ENCODE measurements at places on chromosomes 7 and 10.

GRCh38 chr10:60816628-60817397, 38.5 kb downstream of the CDK1 start:
- no peaks in the 10 kb centered on the region for H3K27me3 ChIP-seq
- H3K4me1 ChIP-seq, result peaks cover 4% of the 10 kb centered on the region
- H3K4me3 ChIP-seq, result peak overlapping the region; percentile 13
- H3K36me3 ChIP-seq, result no peaks in the 10 kb centered on the region
- no peak for DNase-seq
- peak overlapping the region; percentile 33 for H3K27ac ChIP-seq

- peaks cover 24% of the 10 kb centered on the region for H3K4me1 ChIP-seq
- no peaks in the 10 kb centered on the region for H3K27me3 ChIP-seq
- H3K4me3 ChIP-seq, result no peak overlapping the region
- DNase-seq, result no peak
These were observed 113.9 kb downstream of the CYTH3 start for GRCh38 chr7:6158424-6159096.

GRCh38 chr10:120850911-120851865, at the start of gene WDR11:
TSS of gene WDR11 (plus strand) at chr10:120851362. CDS start at chr10:120851421, 59 bp downstream.
- peaks cover 11% of the 10 kb centered on the region for H3K4me1 ChIP-seq
- H3K4me3 ChIP-seq, result peak within 1 kb of the TSS; percentile 69
- no peaks in the 10 kb centered on the region for H3K27me3 ChIP-seq
- peak within 1 kb of the TSS; percentile 73 for H3K27ac ChIP-seq
- peak; percentile 92 for DNase-seq
- no peaks in the 10 kb centered on the region for H3K36me3 ChIP-seq

DNA sequence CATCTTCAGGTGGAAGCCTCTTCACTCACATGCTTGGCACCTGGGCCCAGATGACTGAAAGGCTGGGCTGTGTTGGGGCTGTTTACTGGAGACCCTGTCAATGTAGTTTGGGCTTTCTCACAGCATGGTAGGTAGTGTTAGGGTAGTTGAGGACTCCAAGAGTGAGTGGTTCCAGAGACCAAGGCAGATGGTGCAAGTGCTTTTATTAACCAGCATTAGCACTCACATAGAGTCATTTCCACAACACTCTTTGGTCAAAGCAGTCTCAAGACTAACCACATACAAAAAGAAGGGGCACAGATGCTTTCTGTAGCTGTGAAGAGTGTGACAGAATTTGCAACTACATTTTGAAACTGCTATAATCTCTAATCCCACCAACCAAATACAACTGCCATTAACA, 135.0 kb downstream of the RTKN2 start:
- H3K27ac ChIP-seq, result no peak overlapping the region
- H3K4me3 ChIP-seq, result no peak overlapping the region
- no peaks in the 10 kb centered on the region for H3K36me3 ChIP-seq
- DNase-seq, result no peak
- H3K4me1 ChIP-seq, result no peaks in the 10 kb centered on the region
- H3K27me3 ChIP-seq, result no peaks in the 10 kb centered on the region

GRCh38 chr7:123415625-123416024, 118.8 kb downstream of the IQUB start:
- no peak for DNase-seq
- no peaks in the 10 kb centered on the region for H3K4me1 ChIP-seq
- H3K4me3 ChIP-seq, result no peak overlapping the region
- no peaks in the 10 kb centered on the region for H3K27me3 ChIP-seq
- H3K36me3 ChIP-seq, result no peaks in the 10 kb centered on the region
- H3K27ac ChIP-seq, result no peak overlapping the region

GRCh38 chr7:86786376-86786775, 142.7 kb downstream of the GRM3 start:
- DNase-seq, result no peak
- no peak overlapping the region for H3K27ac ChIP-seq
- no peaks in the 10 kb centered on the region for H3K27me3 ChIP-seq
- no peaks in the 10 kb centered on the region for H3K4me1 ChIP-seq

- no peaks in the 10 kb centered on the region for H3K27me3 ChIP-seq
- H3K36me3 ChIP-seq, result no peaks in the 10 kb centered on the region
- H3K4me3 ChIP-seq, result no peak overlapping the region
- peaks cover 10% of the 10 kb centered on the region for H3K4me1 ChIP-seq
- no peak overlapping the region for H3K27ac ChIP-seq
These were observed 396.1 kb downstream of the TNS3 start for GRCh38 chr7:47185839-47186238.

- no peaks in the 10 kb centered on the region for H3K27me3 ChIP-seq
- no peaks in the 10 kb centered on the region for H3K36me3 ChIP-seq
- no peak overlapping the region for H3K27ac ChIP-seq
- H3K4me3 ChIP-seq, result no peak overlapping the region
- H3K4me1 ChIP-seq, result peaks cover 11% of the 10 kb centered on the region
These were observed 143.0 kb upstream of the HDAC9 start for GRCh38 chr7:18352339-18353255.

DNA sequence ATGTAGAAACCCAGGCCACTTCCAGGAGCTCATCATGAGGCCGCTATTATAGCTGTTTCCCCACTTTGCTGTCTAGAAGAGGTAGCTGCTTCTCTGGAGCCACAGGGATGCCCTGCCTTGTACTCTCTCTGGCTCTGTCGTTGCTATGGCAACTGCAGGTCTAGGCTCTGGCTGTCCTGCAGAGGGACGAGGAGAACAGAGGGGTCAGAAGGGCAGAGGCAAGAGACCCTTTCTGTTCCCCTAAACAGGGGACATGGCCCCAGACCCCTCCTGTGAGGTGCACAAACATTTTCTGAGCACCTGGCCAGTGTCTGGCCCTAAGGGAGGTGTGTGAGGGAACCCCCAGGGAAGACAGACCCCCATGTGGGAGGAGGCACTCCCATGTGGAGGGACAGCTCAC, 31.4 kb downstream of the ITPRIP start:
- DNase-seq, result peak; percentile 57
- H3K27ac ChIP-seq, result no peak overlapping the region
- no peaks in the 10 kb centered on the region for H3K36me3 ChIP-seq
- no peaks in the 10 kb centered on the region for H3K4me1 ChIP-seq

- peaks cover 87% of the 10 kb centered on the region for H3K36me3 ChIP-seq
- no peak for DNase-seq
- no peak overlapping the region for H3K4me3 ChIP-seq
- no peaks in the 10 kb centered on the region for H3K27me3 ChIP-seq
- no peaks in the 10 kb centered on the region for H3K4me1 ChIP-seq
These were observed 42.6 kb downstream of the SHH start for GRCh38 chr7:155769701-155770100.

- H3K27me3 ChIP-seq, result no peaks in the 10 kb centered on the region
- H3K4me3 ChIP-seq, result no peak overlapping the region
- no peak for DNase-seq
- no peaks in the 10 kb centered on the region for H3K4me1 ChIP-seq
- no peak overlapping the region for H3K27ac ChIP-seq
These were observed 28.6 kb downstream of the RABGEF1 start for GRCh38 chr7:66768865-66769832.

- no peak for DNase-seq
- H3K4me1 ChIP-seq, result no peaks in the 10 kb centered on the region
- H3K36me3 ChIP-seq, result no peaks in the 10 kb centered on the region
- H3K4me3 ChIP-seq, result no peak overlapping the region
- no peaks in the 10 kb centered on the region for H3K27me3 ChIP-seq
These were observed 417.0 kb downstream of the CALN1 start for GRCh38 chr7:71995111-71995510.

DNA sequence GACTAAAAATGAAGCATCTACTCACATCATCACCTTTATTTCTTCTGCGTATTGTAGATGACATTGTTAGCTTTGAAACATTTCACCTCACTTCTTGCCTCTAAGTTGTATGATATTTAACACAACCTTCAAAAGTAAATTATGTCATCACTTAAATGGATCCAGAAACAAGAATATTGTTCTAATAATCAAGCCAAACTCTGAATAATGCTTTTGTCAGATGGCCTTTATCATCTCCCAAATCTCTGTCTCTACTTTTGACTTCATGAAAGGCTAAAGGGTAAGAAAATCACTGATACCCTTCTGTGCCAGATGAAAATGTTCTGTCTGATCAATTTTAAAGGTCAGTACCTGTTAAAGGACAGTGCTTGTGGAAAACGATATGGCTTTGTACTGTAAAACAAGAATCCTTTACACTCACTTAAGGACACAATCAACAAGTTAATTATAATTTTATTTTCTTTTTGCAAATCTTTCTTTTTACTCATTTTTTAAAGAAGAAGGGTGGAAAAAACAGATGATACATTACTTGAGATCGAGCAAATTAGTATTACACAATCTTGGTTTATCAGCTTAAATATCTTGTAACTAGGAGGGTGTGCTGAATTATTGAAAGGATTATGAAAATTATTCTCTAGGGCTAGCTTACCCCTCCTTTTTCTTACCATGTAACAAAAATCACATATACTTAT, 309.4 kb upstream of the IGFBP3 start:
- DNase-seq, result no peak
- no peak overlapping the region for H3K4me3 ChIP-seq
- H3K27me3 ChIP-seq, result no peaks in the 10 kb centered on the region

- no peak overlapping the region for H3K4me3 ChIP-seq
- no peaks in the 10 kb centered on the region for H3K36me3 ChIP-seq
- H3K27me3 ChIP-seq, result no peaks in the 10 kb centered on the region
- H3K27ac ChIP-seq, result no peak overlapping the region
- no peaks in the 10 kb centered on the region for H3K4me1 ChIP-seq
- no peak for DNase-seq
These were observed 42.5 kb upstream of the TMEM213 start for GRCh38 chr7:138755331-138755747.

DNA sequence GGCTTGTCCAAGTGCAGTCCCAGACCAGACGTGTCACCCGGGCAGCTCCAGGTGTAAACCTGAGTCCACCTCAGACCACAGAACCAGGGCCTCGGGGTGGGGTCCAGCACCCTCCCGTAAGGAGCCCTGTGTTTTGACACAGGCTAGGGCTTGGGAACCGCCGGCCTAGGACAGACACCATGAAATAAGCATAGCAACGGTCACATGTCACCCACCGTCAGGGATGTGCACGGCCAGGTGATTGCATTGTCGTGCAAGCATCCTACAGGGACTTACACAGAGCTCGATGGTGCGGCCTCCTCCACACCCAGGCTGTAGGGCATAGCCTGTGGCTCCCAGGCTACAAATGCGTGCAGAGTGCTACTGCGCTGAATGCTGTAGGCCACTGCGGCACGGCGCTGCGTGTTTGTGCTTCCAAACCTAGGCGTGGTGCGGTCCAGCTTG, 10.6 kb downstream of the ZFAND2A start:
- no peak overlapping the region for H3K4me3 ChIP-seq
- H3K27ac ChIP-seq, result no peak overlapping the region
- DNase-seq, result no peak
- peaks cover 38% of the 10 kb centered on the region for H3K36me3 ChIP-seq
- no peaks in the 10 kb centered on the region for H3K4me1 ChIP-seq

DNA sequence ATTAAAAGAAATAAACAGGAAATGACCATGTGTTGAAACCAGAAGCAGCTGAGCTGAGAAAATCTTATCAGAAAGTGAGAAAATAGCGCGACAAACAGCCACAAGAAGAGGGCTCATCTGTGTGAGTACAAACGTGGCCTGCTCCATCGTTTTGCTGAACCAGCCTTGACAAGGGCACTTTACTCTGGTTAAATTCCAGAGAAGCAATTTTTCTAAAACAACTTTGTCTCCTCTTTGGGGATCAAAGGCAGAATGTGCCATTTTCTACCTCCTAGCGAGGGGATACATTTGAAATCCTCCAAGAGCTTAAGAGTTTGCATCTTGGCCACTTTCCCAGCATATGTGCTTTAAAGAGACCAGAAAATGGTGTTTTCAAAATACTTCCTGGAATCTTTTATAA, 51.3 kb upstream of the VIPR2 start:
- no peaks in the 10 kb centered on the region for H3K27me3 ChIP-seq
- no peak for DNase-seq
- H3K4me1 ChIP-seq, result no peaks in the 10 kb centered on the region
- H3K36me3 ChIP-seq, result no peaks in the 10 kb centered on the region

- no peak overlapping the region for H3K4me3 ChIP-seq
- H3K36me3 ChIP-seq, result no peaks in the 10 kb centered on the region
- no peaks in the 10 kb centered on the region for H3K27me3 ChIP-seq
- H3K4me1 ChIP-seq, result no peaks in the 10 kb centered on the region
These were observed 55.0 kb downstream of the LRRC17 start for GRCh38 chr7:102967798-102968197.

DNA sequence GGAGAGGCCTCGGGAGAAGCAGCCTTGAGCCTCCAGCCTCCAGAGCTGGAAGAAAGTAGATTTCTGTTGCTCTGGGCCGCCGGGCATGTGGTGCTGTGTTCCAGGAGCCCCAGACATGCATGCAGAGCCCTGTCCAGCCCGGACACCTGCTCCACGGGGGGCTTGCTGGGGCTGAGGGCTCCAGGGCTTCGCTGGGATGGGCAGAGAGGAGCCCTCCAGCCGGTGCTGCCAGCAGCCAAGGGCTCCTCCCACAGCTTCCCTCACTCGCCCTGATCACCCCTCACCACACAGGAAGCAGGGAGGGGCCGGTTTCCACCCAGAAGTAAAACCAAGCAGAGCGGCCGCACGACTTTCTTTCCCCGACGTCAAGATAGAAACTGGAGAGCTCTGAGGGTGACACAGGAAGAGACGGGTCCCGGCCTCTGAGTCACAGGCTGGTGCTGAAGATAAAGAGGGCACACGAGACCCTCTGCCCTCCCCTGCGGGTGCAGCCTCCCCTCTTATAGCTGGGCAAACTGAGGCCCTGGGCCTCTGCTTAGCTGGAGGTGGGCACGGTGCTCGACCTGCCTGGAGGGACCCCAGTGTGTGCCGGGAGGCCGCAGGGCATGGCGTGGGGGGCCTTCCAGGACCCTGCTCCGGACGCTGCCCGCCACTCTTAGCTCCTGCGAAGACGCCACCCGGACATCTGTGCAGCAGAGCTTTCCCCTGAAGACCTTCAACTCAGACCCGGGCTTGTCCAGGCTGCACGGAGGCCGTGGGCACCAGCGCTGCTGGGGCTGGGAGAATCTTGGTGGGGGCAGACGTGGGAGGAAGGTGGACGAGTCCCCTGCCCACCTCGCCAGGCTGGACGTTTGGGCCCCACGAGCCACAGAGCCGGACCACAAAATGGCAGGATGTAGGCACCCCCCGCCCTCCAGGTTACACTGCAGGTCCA, 31.1 kb downstream of the ADAP1 start:
- no peaks in the 10 kb centered on the region for H3K27me3 ChIP-seq
- peak; percentile 79 for DNase-seq
- no peak overlapping the region for H3K27ac ChIP-seq
- peaks cover 3% of the 10 kb centered on the region for H3K4me1 ChIP-seq

- no peaks in the 10 kb centered on the region for H3K27me3 ChIP-seq
- DNase-seq, result no peak
- H3K36me3 ChIP-seq, result no peaks in the 10 kb centered on the region
- H3K4me3 ChIP-seq, result no peak overlapping the region
- H3K27ac ChIP-seq, result no peak overlapping the region
- peaks cover 3% of the 10 kb centered on the region for H3K4me1 ChIP-seq
These were observed 71.5 kb downstream of the ST7 start for GRCh38 chr7:117024811-117025210.

Data from ascending aorta (tissue), 2 donors.